ENCODE measurements at places on chromosomes 3 and 15. TPM values are rescaled to one million over a fixed set of nuclear protein-coding genes. Genes with fewer than 3 reads are reported as not detected.

- no peak for DNase-seq
Measured at GRCh38 chr3:195240939-195241338, 30.0 kb downstream of the XXYLT1 start.

- DNase-seq, result no peak
Measured at GRCh38 chr3:15933439-15934139, 135.8 kb upstream of the ANKRD28 start.

DNA sequence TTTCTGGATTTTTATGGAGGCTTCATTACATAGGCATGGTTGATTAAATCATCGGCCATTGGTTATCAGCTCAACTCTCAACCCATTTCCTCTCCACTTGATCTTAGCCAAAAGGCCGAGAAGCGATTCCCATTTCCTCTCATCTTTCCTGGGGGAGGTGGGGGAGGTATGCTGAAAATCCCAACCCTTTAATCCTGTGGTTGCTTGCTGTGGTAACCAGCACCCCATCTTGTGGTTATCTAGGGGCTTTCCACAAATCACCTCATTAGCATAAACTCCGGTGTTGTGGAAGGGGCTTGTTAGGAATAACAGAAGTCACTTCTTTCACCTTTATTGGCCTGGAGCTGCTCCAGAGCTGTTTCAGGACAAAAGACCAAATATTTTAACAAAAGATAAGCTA is 20.9 kb downstream of the PDE8A start:
- DNase-seq, result no peak

The CNTN3 gene
- total RNA-seq, result not detected

DNA sequence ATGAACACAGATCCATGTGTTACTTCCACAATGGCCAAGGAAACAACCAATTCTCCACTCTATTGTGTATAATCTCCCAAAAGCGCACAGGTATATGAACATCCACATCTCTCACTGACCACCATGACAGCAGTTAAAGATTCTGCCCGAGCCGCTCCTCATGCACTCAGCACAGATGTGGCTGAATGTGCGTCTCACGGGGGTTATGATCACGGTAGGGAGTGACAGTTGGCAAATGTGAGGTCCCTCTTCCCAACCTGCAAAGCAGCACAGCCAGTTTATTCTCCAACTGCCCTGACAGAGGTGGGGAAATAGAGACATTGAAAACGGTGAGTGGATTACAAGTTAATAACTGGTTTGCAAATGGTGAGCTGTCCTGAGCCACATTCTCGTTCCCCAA is 17.6 kb downstream of the FOXP1 start:
- DNase-seq, result no peak

The SPATA12 gene
- not detected for total RNA-seq

The PLD1 gene
- total RNA-seq, result 1.0 TPM

The GOLGA6D gene
- total RNA-seq, result not detected

GRCh38 chr3:40490916-40491315 is 14.0 kb downstream of the ZNF619 start:
- DNase-seq, result no peak

DNA sequence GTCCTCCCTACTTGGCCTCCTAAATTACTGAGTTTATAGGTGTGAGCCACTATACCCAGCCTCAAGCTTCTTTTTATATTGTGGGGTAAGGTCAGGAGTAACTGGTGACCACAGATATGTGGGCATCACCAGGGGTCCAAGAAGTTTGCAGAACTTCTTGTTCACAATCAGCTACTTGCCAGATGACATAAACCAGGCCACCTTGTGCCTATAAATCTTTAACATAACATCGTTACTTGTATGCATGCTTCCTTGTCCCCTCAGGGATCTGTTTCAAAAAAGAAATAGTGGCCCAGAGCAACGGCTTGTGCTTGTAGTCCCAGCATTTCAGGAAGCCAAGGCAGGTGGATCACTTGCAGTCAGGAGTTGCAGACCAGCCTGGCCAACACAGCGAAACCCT is 115.1 kb upstream of the FAM174B start:
- no peak for DNase-seq

DNA sequence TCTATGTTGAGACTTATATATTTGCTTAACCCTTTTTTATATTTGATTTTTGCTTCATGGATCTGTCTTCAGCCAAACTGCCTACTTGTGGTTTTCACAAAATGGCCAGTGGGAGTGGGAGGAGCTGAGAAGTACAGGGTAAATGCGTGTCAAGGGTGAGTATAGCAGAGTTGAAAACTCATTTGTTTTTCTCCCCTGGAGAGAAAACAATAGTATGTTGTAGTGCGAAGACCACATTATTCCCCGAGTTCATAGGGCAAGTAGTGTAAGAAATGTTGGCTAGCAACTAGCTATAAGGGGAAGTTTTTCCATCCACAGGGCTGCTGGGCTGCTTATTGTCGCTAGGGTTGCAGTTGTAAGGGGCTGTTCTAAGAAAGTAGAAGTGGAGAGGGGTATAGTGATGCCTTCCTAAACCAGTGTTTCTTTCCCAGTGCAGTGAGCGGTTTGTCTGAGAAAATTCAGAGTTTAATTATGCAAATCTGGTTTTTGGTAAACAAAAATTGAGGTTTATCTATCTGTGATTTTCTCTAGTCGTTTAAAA is 153.8 kb upstream of the AZI2 start:
- DNase-seq, result no peak

DNA sequence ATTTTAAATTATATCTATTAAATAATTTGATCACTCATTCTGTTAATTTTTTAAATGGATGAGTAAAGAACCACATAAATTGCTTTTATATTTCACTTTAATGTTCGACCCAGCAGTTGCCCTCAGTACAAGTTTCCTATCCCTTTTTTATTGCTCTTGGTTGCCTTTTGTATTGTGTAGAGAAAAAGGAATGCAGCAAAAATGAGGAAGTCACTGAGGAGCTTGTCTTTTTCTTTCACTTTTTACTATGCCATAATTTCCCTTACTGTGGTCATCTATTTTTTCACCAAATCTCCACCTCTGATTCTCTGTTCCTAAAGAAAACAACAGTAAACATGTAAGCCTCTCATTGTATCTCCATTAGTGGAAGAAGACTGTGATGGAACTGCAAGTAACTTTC is 122.7 kb downstream of the B3GALNT1 start:
- no peak for DNase-seq

Data from CD4-positive, alpha-beta T cell (primary cell).